ENCODE measurements at places on chromosomes 4 and X.
A peak's percentile ranks its signal among the peaks of the same experiment; 100 is the strongest.

DNA sequence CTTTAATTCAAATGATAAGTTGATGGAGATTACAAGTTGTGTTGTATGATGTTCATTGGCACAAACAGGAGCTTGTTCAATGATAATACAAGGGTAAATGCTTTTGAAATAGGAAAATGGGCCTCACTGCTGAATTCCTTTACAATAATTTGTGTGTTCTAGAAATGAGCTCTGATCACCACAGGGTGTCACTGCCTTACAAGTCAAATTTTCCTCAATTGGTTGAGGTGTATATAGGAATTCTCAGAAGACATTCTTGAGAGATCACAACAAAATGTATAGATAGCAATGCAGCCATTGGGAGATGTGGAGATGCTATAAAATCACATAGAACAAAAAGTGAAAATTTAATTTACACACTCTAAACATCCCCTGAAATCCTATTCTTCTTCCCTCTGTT lies 49.6 kb downstream of the KLF8 start:
- DNase-seq: peak; percentile 2

- no peak for DNase-seq
Measured at GRCh38 chr4:106301393-106302061, 14.5 kb downstream of the TBCK start.

- no peak for DNase-seq
Measured at GRCh38 chrX:30851449-30851848, 37.6 kb downstream of the TAB3 start.

GRCh38 chrX:130386408-130386808 lies 934 bp upstream of the GPR119 start:
- no peak for DNase-seq

DNA sequence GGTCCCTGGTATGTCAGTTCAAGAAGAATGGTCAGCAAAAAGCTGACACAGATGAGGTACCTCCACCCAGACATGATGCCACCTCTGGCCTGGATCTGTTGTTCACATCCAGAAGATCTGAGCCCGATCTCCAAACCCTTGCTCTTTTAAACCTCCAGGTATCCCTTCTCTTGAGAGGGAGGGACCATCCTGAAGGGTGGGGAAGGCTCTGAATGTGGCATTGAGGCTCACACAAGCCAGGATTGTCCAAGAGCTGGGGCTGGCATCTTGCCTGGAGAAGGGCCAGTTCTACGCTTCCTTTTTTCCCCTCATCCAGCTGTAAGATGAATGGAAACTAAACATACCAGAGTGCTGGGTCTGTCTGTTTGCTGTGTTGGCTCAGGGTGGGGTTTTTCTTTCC lies at the start of gene ITIH6:
ITIH6 (minus strand) TSS at position 119 of the 400 bp plus-strand sequence; CDS start at position 74, 45 bp downstream.
- DNase-seq: no peak

DNA sequence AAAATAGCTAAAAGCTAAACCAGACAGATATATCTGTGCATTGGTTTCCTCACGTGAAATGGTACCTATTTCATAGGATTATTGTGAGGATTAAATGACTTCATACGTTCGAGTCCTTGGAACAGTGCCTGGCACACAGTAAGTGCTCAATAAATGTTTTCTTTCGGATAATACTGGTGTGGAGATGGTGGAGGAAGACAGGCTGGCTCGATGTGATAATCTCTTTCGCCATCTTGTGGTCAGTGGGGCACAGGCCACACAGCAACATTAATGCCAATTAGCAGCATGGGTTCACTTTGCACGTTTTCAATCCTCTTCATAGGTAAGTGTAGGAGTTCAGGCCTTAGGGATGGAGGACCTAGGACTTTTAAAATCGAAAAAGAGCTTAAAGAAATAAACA lies 9.3 kb downstream of the PAGE4 start:
- DNase-seq: no peak

DNA sequence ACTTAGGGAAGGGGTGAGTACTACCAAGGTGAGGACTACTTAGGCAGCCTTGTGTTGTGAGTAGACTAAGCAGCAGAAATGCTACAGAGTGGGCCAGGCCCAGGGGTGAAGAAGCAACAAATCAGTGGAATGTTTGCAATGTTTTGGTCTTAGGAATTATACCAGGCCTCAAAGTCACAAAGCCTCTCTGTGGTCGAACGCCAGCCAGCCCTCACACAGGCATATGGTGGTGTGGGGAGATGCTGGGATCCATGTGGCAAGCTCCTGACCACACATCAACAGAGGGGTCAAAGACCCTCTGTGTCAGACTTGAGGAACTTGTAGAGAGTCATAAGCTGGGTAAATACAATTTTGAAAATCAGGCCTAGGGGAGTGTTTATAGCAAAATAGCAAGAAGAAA lies 153.8 kb upstream of the KLF3 start:
- DNase-seq: no peak

- DNase-seq: no peak
Measured at GRCh38 chr4:44675366-44675765, 2.9 kb upstream of the GUF1 start.

DNA sequence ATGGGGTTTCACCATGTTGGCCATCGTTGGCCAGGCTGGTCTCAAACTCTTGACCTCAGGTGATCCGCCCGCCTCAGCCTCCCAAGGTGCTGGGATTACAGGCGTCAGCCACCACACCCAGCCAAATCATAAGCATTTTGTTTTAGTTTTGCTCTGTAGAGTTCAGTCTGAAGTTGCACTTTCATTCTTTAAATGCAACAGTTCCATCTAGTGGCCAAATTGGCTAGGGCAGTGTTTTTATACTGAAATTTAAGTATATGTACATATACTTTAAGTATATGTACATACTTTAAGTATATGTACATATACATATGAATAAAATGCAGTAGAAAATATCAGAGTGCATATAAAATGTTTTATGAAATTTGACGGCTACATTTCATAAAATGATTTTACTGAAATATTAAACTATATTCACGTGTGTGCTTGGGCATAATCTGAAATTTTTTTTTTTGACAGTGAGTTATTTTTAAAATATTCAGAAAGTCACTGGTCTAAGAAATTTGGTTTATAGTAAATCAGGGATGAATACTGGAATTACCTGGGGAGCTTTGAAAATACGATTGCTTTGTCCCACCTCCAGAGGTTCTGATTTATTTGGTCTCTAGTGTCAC lies 145.5 kb downstream of the NWD2 start:
- DNase-seq: no peak

- no peak for DNase-seq
Measured at GRCh38 chrX:79933938-79934337, 80.6 kb upstream of the TBX22 start.

- DNase-seq: no peak
Measured at GRCh38 chrX:64842492-64842891, 133.8 kb downstream of the ZC4H2 start.

- DNase-seq: no peak
Measured at GRCh38 chr4:38780833-38781484, 1.8 kb downstream of the TLR10 start.

DNA sequence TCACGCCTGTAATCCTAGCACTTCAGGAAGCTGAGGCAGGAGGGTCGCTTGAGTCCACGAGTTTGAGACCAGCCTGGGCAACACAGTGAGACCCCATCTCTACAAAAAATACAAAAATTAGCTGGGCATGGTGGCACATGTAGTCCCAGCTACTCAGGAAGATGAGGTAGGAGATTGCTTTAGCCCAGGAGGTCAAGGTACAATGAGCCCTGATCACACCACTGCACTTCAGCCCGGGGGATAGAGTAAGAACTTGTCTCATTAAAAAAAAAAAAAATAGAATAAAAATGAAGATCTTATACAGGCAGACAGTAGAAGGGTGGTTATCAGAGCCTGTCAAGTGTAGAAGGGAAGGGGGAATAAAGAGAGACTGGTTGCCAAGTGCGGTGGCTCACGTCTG lies 116.9 kb downstream of the PDS5A start:
- no peak for DNase-seq

DNA sequence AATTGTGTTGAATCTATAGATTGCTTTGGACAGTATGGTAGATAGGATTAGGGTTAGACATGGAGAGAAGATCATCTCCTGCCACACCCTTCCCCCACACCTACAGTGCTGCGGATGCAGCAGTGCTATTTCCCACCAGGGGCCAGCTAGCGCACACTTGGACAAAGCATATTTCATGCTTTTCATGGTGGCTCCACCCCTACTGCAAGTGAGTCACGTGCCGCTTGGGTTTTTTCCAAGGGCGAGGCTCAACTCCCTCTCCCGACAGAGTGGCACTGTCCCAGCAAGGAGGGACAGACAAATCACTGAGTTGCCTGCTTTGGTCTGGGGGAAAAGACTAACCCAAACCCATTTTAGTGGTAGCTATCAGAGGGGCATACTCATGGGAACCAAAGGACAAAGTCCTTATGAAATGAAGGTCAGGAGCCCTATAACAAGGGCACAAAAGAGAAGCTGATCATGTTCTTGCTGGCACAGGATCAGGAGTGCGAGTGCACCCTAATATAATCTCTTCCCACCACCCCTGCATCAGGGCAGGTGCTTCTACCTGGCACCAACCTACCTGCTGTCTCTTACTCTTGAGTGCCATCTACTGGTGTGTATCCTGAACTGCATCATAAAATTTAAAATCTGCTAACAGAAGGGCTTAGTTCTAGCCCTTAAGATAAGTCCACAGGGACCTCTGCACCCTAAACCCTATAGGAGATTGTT lies 55.1 kb upstream of the PGAM4 start:
- no peak for DNase-seq

DNA sequence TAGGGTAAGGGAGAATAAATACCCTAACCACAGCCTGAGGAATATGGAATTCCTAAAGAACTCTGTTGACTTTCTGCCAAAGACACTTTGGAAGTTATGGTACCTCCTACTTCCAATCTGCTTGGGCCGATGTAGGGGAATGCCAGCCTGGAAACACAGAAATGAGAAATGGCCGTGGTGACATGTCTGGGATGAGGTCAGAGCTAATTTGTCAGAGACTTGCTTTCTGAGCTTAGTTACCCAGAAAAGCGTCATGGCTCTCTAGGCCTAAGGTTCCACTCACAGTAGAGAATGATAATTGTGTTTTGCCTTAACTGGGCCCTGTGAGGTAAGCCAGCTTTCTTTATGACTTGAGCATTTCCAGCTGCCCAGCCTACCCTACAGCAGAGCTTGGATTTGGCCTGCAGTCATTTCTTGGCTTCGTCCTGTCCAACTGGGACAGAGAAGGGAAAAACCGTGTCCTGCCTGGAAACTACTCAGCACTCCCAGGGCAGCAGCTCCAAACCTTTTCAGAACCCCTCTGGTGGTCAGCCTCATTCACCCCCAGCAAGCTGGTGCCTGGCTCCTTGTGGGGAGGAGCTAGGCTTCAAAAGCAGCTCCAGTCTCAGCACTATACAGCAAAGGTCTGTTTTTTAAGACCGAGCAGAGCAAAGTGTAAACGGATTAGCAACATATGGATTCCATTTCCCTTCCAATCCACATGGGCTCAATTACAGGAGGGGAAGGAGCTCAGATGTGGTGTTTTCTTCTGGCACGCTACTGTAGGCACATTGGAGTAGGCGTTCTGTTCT lies 92.3 kb downstream of the RLIM start:
- no peak for DNase-seq

Measured in DMS 273 treated with DMSO at 0.1 percent for 48 hours (cell line).